Activated CD8-positive, alpha-beta memory T cell treated with anti-CD3 and anti-CD28 coated beads for 24 hours (primary cell): ENCODE measurements at places on chromosomes 4 and X.

DNA sequence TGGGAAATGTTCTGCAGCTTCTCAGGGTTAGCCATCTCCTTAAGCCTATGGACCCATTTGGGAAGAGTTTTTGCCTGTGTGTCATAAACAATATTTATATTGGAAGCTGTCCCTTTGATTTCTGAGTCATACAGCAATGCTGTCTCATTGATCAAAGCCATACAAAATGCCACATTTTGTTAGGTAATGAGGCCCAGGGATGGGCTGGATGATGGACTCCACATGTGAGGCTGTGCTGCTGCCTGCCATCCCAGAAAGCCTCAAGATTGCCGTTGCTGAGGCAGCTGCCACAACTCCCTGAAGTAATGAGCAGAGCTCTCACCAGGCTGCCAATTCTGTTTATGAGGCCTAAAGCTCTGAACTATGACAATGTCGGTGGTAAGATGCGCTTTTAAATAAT, 12.2 kb upstream of the GJB1 start:
- DNase-seq, result no peak

DNA sequence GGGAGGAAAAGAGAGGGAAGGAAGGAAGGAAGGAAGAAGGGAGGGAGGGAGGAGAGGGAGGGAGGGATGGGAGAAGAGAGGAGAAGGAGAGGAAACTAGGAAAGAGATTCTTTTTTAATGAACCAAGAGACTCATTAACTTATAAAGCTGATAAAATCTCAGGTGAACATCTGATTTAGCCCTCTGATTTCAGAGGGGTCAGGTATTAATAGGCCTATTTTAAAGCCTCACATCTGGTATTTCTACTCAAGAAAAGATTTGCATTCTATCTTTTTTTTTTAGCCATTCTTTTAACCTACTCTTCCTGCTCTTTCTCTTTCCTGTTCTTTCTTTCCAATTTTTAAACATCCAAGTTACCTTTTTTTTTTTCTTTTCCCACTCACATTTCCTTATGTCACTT, 103.3 kb upstream of the CPEB2 start:
- DNase-seq, result no peak

- no peak for DNase-seq
These were observed 10.7 kb downstream of the GPRIN3 start for GRCh38 chr4:89296896-89297295.

- DNase-seq, result no peak
These were observed 727.8 kb downstream of the GRID2 start for GRCh38 chr4:93031431-93032098.

GRCh38 chr4:158649111-158649680, 22.5 kb downstream of the C4orf46 start:
- DNase-seq, result no peak

DNA sequence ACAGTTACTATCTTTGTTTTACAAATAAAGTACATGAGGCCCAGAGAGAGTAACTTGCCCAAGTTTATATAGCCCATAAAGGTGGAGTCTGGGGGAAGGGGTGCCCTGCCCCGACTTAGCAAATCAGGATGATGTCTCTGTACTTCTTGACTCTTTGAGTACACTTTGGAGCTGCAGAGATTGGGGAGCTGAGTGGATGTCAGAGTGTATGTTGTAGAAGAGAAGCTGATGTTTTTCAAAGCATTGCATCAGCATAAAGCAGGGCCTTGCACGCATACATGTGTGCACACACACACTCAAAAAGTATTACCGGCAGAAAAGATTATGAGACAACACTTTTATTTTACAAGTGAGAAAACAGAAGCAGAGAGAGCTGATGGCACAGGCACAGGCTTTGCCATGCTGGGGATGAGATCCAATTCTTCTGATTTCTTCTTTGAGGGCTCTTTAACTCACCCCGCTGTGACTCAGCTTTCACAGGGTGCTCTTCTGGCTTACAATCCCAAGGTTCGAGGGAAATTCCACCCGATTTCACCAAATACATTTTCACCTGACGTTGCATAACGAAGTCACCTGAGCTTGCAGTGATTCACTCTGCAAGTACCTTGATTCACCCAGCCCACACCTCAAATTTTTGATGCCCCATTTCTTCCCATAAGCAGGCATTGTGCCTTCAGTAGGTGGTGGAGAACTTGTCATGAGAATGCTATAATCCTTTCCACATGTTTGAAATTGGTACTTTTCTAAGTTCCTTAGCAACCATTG, 292.8 kb upstream of the BOD1L1 start:
- DNase-seq, result no peak

DNA sequence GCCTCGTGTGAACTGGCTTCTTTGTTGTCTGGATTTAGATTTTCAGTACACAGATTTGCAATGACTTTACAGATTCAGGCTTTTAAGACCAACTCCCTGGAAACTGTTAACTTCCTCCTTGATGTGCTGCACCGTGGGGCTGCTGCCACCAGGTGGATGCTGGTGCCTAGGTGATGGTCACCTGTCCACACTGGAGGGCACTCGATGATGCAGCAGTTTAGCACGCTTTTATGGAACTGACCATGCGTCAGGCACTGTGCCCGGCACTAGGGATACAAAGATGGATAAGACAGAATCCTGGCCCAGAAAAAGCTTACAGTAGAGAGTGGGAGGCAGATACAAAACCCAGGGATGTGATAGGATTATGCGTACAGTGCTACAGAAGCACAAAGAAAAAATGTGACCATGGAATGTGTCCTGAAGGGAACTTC, 180.7 kb downstream of the CEP135 start:
- DNase-seq, result no peak

GRCh38 chr4:109662116-109662515, 41.1 kb downstream of the CASP6 start:
- no peak for DNase-seq

GRCh38 chr4:160318567-160319220, 1215.8 kb downstream of the RAPGEF2 start:
- DNase-seq, result no peak

DNA sequence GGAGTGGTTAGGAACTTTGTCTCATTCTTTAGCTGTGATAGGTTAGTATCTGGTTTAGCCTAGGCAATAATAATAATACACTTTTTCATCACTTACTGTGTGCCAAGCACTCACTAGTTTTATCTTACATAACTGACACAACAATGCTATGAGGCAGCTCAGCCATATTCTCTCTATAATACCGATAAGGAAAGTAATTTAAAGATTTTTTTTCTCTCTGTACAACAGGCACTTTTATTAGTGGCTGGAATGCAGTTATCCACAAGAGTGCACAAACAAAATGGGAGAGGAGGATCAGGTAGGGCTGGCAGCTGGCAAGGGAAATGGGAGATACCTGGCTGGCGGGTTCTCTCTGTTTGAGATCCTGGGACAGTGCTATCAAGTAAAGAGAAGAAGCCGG, 7.6 kb downstream of the RELL1 start:
- DNase-seq, result no peak

DNA sequence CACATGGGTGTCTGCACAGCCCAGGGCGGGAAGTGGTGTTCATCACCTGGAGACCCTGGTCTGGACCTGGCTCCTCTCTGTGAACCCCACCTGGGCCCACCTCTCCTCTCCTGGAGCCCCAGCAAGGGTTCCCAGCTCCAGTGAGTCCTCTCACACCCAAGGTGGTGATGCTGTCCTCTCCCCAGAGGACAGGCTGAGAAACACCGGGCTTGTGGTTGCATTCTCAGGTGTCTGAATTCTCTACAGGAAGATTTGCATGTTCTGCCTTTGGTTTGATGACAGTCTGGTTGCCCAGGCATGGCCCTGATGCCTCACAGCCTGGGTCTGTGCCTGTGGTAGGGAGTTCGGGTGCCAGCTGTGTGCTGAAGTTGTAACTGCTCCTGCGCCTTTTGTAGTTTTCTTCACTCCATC, 3.8 kb downstream of the MAEA start:
- no peak for DNase-seq

- no peak for DNase-seq
These were observed 71.3 kb downstream of the SOX3 start for GRCh38 chrX:140433582-140433981.

DNA sequence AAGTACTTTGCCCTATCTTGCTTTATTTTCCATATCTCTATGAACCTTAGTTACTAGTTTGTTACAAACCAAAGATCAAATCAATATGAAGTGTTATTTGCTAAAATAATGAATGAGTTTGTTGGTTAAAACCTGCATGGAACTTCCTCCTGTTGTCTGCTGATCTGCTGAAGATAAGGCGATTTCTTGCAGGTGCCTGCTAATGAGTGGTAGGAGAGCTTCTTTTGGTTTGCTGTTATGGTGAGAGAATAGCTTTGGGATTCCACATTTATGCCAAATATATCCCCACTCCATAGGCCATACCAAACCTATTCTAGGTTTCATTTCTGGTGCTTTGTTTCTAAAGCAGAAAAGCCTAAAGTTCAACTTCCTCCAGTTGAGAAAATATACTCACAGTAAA, 103.8 kb upstream of the PCDH10 start:
- no peak for DNase-seq

DNA sequence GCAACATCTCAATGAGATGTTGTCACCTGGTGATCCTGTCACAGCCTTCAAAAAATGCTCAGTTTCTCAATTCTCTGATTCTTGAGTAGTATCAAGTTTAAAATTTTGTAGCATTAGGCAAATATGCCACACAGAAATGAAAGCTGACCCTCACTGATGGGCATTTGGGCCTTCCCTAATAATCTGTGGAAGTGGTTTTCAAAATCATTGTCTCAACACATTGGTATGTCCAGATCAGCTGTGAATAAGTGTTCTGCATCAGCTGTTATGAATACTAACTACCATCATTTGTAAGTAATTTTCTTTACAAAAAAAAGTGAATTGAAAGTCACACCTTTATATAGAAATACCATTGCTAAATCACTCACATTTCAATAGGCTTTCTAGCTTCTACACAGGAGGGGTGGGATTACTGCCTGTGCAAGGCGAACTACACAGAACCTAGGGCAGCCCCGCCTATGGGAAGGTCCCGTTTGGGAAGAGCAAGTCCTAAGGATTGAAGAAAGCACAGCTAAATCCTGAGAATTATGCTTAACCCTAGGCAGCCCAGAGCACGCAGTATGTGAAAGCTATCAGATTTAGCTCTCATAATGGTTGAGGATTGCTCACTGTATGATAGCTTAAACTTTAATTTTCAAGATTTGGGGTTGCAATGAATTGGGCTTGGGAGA, 73.4 kb downstream of the GPC3 start:
- no peak for DNase-seq

DNA sequence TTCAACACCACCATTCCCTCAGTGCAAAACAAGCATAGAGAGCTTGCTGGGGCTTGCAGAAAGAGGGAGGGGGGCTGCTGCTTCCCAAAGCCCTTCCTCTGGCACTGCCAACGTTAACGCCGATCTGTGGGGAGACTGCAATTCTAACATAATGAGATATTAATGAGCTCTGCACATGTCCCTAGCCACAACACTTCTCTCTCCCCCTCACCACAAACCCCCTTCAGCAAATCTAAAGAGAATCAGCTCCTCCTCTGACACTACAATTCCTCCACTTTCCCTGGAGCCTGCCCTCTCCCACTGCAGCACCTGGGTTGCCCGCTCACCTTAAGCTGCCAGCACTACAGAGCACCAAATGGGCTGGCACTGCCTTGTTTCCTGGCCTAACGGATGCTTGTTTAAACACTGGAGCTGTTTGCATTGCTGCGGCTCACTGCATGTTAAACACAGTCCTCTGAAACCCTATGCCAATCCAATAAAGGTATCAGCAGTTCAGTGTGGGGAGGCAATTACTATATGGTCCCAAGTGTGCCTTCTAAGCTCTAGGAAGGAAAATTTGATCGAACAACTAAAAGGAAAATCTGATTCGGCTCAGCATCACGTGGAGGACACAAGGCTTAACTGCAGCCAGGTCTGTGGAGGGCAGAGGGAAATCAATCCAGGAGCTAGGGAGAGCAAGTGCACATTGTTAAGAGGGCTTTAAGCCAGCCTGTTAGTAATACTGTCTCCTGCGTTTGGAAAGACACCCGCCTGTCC, 232.4 kb downstream of the MAML3 start:
- no peak for DNase-seq

DNA sequence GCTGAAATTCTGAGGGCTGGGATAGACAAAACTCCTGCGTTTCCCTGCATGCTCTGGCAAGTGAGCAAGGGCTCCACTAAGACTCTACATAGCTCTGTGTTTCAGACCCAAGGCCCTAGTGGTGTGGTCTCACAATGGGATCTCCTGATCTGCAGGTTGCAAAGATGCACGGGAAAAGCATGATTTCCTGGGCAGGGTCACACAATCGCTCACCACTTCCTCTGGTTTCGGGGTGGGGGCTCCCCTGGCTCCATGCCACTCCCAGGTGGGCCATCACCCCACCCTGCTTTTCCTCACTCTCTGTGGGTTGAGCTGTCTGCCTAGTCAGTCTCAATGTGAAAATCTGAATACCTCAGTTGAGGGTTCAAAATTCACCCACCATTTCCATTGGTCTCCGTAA, 111.5 kb downstream of the KLF8 start:
- no peak for DNase-seq

GRCh38 chrX:19554786-19555185, 39.5 kb upstream of the MAP3K15 start:
- DNase-seq, result no peak

- DNase-seq, result no peak
These were observed 36.8 kb upstream of the TMEM184C start for GRCh38 chr4:147580396-147580795.

DNA sequence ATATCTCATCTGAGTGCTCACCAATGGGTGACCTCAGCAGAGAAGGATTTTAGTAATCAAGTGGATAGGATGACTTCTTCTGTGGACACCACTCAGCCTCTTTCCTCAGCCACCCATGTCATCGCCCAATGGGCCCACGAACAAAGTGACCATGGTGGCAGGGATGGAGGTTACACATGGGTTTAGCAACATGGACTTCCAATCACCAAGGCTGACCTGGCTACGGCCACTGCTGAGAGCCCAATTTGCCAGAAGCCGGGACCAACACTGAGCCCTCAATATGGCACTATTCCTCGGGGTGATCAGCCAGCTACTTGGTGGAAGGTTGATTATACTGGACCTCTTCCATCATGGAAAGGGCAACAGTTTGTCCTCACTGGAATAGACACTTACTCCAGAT, 97.4 kb downstream of the LCORL start:
- no peak for DNase-seq

DNA sequence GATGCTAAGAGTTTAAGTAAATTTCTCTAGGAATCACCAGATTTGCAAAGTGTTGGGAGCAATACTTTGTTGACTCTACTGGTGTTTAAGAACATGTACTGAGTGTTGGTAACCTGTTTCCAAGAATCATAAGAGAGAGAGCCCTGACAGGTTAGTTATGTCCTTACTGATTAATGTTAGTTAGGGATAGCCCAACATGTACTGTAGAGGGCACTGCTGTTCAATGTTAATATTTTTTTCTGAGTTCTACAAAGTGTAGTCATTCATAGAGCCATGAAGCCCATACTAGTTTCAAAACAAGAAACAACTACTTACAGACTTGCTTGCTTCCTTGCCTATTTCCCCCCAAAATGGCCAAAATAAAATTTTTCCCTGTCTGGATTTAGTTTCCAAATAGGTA, 11.9 kb downstream of the TMPRSS11D start:
- no peak for DNase-seq

DNA sequence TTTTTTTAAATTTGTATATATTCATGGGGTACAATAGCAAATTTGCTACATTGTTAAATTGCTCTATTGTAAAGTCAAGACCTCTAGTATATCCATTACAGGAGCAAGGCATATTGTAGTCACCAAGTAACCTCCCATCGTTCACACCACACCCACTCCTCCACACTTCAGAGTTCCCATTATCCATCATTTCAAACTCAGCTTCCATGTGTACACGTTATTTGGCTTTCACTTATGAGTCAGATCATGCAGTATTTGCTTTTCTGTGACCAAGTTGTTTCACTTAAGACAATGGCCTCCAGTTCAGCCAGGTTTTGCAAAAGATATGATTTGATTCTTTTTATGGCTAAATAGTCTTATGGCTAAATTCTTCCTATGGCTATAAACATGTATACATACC, 2614.2 kb downstream of the PCDH7 start:
- no peak for DNase-seq
